ENCODE measurements at places on chromosomes 13 and 19.
A peak's percentile ranks its signal among the peaks of the same experiment; 100 is the strongest.

DNA sequence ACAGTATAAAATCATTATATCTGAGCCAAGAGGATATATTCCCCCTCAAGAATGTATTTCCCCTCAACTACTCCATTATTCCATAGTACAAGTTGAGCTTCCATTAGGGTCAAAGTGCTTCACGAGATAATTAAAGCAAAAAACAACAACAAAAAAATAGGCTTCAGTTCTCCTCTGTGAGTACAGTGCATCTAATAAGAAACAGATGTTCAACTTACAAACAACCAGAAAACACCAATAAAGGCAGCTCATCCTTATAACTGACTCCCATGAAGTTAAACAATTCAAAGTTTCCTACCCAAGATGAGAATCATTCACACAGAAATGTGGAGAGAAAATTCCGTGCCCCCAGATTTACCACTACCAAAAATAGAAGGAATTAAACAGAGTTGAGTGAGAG lies 854.4 kb downstream of the PCDH9 start:
- DNase-seq, result no peak

DNA sequence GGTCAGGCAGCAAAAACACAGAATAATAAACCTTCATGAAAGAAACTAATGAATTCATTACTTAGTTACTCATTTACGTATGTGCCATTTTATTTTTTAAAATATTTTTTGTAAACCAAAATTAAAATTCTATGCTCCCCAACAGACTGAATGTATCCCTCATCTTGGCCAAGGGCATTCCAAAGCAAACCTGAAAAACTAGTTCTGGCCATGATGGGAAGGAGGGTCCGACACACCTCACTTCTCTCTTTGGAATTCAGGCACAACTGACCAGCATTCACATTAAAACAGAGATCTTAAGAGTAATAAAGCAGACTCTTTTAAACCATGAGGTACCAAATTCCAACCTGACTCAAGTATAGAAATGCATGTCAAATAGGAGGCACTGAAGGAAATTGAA lies 1576.9 kb upstream of the SPRY2 start:
- DNase-seq, result no peak

DNA sequence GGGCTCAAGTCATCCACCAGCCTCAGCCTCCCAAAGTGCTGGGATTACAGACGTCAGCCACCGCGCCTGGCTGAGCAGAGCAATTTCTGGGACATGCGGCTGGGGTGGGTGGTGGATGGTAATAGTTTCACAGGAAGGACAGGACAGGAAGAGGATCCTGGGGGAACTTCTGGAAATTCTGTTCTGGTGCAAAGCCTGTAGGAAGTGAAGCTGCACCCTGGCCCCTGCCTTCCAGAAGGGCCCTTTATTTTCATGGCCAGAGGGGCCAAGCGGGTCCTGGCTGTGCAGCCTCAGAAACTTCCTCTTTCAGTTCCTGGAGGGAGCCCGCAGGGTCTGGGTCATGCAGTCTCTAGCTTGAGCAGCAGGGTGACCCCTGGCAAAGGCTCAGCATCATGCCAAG lies 15.7 kb downstream of the FEM1A start:
- no peak for DNase-seq

- no peak for DNase-seq
These were observed 150.7 kb upstream of the WASF3 start for GRCh38 chr13:26406791-26407190.

DNA sequence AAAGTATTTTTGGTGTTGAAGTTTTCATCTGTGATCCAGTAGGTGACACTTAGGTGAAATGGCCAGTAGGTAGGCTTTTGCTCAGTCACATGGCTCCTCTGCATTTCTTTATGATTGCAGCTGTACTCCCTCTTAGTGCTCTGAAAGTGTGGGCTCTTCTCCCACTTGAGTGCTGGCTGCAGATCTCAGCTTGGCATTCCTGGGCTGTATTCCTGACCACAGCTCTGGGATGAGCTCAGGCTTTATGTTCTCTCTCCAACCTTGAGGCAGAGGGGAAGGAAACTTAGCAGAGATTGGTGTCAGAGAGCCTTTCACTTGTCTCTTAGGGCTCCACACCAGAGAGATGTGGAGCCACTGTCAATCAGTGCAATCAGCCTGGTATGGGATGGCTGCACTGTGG lies 254.3 kb downstream of the NDFIP2 start:
- DNase-seq, result no peak

DNA sequence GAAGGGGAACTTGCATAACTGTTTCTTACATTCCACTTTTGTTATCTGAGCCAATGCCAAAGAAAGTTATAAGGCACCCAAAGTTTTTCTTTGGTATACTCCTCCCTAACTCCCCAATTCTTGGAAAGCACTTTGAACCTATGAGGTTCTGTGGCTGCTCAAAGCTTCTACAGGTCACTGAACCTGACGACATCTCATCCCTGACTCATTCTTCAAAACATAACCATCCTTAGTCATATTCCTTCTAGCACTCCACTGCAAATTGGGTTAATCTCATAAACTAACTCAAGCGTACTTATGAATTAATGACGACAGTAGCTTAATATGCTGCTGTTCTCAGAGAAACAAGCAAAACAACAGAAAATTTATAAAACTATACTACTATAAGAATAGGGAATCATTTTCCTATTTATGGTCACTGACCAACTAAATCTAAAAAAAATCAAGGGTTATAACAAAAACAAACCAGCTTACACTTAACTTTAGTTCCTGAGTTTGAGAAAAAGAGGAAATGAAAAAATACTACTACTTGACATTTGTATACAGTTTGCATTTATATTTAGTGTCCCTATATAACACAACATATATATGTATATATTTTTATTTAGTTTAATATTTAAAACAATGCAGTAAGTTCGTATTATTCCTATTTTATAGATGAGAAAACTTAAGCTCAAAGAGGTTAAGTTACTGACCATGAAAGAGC lies 69.1 kb downstream of the CAB39L start:
- DNase-seq, result no peak

- DNase-seq, result no peak
These were observed 561.0 kb downstream of the TBC1D4 start for GRCh38 chr13:74920920-74921319.

DNA sequence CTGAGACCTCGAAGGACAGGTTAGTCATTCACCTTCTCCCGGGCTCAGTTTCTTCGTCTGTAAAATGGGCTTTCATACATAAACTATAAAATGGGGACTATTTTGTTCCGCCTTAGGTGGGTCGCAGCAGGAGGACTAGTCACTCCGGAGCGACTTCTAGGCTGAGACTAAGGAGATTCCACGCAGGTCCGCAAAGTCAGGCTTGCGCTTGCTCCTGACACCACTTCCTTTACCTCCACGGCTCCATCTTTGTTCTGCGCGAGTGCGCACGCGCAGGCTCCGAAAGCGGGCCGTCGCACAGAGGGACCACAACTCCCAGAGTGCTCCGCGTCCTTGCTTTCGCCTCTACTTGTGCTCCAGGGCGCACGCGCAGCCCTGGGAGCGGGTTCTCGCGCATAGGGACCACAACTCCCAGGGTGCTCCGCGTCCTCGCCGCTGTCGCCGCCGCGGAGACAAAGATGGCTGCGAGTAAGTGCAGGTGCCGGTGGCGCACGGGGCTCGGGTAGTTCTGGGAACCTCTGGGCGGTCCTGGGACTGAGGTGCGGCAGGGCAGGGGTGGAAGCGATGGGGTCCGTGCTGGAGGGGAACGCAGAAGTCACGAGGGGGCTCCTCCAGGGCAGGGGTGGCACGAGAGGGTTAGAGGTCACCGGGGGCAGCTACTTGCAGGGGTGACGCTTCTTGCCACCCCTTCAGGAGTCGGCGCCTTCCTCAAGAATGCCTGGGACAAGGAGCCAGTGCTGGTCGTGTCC lies at the start of gene NDUFA3:
NDUFA3 (plus strand) TSS at position 435 of the 749 bp plus-strand sequence; CDS start at position 459, 24 bp downstream.
- peak; percentile 86 for DNase-seq

DNA sequence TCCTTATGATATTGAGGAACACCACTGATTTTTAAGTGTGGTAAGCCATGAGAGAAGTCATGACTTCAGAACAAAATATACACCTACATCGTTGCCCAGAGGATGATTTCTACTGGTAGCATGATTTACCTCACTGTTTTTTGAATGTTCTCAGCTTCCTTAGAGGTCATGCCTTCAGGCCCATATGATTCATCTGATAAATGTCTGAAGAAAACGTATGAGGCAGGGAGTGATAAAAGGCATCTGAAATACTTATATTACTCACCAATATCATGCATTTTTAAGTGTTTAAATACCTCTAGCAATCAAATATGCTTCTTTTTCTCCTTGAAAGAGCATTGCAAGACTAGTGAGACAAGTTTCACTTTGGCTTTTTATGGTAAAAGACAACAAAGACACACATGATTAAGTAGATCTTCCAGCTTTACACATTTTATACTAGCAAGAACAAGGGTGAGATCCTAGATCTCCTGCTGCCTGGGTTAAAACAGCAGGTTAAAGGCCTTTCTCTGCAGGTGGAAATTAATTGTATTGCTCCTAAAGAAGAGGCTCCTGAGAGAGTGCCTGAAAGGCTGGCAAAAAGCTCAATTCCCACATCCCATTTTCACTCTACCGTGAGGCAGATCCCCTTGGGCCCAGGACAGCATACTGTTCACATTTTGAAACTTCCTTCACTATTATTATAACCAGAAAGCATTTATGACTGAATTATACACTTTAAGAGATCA lies 432.4 kb downstream of the SLITRK1 start:
- no peak for DNase-seq
